ENCODE measurements at places on chromosomes 6 and 20. TPM values are rescaled to one million over a fixed set of nuclear protein-coding genes. Genes with fewer than 3 reads are reported as not detected.

Gene CCR6
- total RNA-seq: not detected

Gene HECA
- 26.7 TPM for total RNA-seq

Gene TRIM26
- total RNA-seq: 27.0 TPM

Gene FLRT3
- total RNA-seq: 0.06 TPM

Gene KIFC1
- total RNA-seq: 18.8 TPM

Gene GNMT
- total RNA-seq: not detected

Gene MCHR2
- total RNA-seq: not detected

Gene FOXP4
- total RNA-seq: 1.6 TPM
